ENCODE measurements at places on chromosomes 2 and 18.

GRCh38 chr2:32425719-32426141 lies 68.9 kb downstream of the BIRC6 start:
- no peak for DNase-seq

DNA sequence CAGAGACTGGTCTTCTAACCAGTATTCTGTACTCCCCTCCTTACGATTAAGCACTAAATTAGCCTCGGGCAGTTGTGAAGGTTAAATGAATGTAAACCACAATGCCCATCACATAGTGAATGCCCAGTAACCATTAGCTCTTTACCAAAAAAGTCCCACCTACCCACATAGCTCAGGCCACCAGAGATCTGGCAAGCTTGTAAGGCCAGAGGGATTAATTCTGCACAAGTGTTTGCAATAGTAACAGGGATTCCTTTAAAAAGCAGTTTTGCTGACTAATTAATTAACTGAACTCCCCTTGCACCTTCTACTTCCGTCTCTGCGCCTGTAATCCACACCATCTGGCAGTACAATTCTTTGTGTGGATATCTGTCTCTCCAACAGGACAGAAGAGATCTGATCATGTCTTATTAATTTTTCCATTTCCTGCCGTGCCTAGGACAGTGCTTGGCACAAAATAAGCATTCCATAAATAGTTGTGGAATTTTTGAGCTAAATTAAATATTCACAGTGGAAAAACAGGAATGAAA lies 36.2 kb upstream of the IGFBP2 start:
- DNase-seq, result no peak

DNA sequence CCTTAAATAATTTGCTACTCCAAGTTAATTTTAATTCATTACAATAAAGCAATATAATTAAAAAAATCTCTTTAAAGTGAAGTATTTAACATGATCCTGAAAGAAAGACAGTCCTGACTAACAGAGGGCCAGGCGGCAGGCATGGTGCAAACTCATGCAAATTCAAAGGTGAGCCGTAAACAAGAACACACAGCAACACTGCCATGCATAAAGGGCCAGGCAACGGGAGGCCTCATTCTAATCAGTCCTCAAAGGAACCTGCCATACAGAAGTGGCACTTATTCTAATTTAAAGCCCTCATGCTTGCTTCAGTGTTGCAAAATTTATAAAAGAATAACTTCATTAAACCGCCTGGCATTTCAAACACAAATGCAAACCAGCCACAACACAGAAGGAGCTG lies 277.0 kb downstream of the ZNF521 start:
- DNase-seq, result no peak

DNA sequence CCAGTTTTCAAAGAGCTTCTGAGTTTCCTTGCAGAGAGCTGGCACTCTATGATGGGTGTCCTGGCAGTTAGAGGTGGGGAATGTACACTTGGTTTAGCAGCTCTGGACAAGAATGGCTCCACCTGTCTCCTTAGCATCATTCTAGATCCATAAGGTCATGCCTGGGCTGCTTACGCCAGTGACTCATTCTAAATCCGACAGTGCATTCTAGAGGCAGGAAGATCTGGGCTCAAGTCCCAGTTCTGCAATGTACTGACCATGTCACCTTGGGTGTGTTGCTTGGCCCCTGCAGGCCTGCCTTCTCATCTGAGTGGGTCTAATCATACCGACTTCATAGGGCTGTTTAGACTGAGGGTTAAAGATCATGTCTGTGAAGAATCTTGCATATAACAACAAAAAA lies 46.5 kb downstream of the PTGR3 start:
- DNase-seq, result no peak
